Esophagus squamous epithelium (tissue), 5 donors: ENCODE measurements at places on chromosomes 5 and 9.

DNA sequence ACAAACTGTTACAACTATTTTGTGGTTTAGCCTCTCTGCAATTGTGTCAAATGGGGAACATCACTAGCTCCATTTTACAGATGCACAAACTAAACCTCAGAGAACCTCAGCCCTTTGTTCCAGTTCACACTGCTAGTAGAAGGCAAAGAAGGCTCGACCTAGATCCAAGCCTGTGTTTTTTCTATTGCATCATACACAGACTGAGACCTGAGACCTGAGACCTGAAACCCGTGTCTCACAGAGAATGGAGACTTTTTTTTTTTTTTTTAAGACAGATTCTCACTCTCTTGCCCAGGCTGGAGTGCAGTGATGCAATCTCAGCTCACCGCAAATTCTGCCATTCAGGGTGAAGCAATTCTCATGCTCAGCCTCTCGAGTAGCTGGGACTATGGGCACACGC is 120.8 kb downstream of the GALNT10 start:
- DNase-seq, result no peak

DNA sequence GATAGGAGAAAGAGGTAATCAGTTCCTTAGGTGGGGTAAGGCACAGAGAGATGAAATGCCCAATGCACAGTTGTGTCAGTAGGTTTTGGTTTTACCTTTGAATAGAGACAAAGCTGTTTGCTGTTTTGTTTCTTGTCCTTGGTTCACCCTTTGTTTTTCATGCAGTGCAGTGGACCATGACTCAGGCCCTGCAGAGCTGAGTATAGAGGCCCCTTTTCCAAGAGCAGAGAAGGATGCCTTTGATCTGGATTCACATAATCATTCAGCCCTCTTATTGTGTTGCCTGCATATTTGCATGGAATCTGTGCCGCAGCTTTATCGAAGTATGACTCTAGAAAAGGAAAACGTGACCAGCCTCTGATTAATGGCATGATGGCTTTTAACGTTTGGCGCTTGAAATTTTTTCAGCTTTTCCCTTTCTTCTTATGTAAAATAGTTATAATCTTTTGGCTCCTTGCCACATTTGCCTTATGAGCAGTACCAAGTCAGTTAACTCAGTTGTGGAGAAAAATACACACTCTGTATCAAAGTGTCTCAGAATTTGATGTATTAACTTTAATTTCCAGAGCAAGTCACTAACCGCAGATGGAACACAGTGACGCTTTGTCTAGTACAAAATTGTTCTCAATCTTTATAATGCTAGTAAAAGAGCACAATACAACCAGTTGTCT is 197.6 kb downstream of the KDM4C start:
- no peak for DNase-seq

DNA sequence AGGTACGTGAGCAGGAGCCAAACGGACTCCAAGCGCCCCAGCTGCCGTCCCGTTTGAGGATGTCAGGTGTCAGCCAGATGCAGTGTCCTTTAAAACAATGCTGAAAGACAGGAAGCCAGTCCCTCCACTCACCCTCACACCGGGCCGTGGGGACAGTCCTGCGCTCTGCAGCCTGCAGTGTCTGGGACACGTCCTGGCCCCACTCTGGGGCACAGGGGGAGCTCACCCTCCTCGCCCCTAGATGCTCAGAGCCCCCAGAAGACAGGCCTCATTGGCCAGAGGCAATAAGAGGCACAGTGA is 79.7 kb downstream of the ZNF354C start:
- DNase-seq, result no peak

DNA sequence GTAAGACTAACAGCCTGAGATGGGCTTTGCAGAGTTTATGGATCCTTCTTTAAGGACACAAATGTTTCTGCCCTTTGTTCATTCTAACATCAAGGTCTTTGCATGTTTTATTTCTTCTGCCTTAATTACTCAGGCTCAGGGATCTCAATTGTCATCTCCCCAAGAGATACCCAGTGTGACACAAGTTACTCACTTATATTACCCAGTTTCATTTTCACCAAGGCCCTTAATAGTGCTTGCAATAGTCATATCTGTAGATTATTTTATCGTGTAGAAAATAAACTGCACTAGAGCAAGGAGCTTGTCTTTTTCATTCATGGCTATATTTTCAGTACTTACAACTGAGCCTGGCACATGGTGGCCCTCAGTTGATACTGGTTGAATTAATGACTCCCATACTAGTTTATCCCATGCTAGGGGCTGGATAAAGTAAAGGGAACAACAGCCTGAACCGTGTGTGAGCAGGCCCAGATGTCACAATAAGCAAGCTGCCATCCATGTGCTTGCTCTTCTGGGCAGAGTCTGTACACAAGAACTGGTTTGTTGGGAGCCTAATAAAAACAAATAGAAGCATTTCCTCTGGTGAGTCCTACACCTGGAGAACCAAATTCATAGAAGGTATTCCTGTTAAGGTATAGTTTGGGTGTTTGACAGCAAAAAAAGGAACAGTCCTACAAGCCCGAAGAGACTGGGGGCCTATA is 112.5 kb upstream of the CD180 start:
- no peak for DNase-seq

DNA sequence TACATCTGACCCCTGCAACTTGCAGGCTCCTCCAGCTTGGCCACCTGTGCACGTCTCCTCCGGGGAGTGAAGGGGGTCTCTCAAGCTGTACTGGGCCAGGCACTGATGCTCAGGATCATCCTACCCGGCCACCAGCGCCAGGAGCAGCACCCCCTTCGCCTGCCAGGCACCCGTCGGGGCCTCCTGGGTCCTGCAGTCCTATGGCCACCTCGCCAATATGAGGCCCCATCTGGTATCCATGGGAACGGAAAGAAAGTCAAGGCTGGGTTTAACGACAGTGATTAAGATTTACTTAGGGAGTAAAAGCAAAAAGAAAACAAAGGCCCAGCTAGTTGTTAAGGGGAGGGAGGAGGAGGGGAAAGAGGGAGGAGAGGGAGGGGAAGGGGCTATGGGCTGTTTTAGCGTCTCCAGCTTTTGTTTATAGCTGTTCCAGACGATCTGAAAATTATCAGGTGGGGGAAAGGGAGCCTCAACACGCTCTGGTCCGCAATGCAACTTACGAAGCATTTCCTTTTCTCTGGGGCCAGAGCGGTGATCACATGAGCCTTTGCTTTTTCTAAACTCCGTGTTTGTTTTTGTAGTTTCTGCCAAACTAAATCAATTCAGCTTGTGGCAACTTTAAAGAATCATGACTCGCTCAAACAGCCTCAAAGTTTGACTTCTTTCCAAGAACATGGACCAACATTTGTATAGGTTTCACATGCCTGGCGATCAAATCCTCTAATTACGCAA is 132.4 kb downstream of the ROR2 start:
- no peak for DNase-seq

GRCh38 chr5:68730979-68731654 is 362.7 kb upstream of the SLC30A5 start:
- DNase-seq, result no peak

DNA sequence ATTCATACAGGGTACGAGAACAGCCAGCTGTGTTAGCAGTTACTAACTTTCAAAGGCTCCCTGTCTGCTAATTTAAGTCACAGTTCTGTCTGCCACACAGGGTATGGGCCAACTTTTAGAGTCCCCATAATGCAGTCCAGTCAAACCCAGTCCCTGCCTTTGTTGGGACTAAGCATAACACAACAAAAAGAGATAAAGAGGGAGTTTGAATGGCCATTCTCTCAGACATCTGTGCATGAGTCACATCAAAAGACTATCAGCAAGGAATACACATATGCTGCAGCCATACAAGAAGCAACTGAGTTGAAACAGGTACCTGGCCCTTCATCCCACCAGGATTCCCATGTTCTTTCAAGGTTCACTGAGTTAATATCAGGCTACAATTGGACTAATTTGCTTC is 744.5 kb upstream of the C9orf72 start:
- no peak for DNase-seq
